Inflammatory macrophage treated with lipopolysaccharide for 4 hours (primary cell): ENCODE measurements at places on chromosomes 11 and 22.

DNA sequence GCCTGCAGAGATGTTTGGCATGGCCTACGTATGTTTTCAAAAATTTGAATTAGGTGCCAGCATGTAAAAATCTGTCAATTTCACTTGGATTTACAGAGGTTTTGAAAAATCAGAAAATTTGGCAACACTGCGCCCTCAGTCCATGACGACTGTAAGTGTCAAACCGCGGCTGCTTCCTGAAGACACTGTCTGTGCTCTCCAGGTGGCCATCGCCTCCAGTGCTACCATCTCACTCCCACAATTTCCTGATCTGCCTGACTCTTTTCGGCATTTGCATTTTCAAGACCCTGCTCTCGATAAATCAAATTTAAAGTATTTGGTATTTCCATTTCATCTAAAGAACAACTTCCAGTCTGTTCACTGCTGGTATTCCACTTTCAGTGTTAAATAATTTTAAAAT is 34.6 kb downstream of the VSIG10L2 start:
- DNase-seq = no peak

GRCh38 chr22:47287516-47287915 is 525.1 kb downstream of the TBC1D22A start:
- no peak for DNase-seq

DNA sequence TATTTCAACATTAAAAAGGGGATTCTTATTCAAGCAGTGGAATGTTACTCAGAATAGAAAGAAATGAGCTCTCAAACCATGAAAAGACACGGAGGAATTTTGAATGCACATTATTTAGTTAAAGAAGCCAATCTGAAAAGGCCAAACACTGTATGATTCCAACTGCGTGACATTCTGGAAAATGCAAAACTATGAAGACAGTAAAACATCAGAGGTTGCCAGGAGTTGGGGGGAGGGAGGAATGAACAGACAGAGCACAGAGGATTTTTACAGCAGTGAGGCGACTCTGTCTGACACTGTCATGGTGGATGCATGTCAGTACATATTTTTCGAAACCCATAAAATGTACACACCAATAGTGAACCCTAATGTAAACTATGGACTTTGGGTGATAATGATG is 22.9 kb upstream of the THY1 start:
- no peak for DNase-seq

GRCh38 chr11:120547811-120548681 is 36.5 kb downstream of the GRIK4 start:
- DNase-seq = peak; percentile 15

- DNase-seq = no peak
These were observed 898 bp downstream of the ZNF215 start for GRCh38 chr11:6927030-6927617.

DNA sequence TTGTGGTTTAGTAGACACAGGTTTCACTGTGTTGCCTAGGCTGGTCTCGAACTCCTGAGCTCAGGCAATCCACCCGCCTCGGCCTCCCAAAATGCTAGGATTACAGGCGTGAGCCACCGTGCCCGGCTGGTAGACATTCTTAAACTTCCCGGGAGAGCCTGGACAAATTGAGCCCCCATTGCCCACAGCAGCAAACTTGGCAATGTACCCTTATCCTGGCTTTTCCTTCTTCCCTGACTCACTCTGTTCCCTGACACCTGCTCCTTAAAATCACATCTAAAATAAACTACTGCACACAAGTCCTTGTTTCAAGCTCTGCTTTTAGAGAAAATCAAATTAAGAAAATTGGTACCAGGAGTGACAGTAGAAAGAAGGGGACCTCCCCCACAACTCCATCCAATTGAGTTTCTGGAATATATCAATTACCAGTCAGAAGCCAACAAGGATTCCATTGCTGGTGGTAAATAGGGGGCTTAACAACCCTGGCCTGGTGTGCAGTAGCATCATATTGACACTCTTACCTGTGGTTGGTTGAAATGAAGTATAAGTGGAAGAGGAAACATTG is 7.4 kb upstream of the MCHR1 start:
- DNase-seq = no peak

DNA sequence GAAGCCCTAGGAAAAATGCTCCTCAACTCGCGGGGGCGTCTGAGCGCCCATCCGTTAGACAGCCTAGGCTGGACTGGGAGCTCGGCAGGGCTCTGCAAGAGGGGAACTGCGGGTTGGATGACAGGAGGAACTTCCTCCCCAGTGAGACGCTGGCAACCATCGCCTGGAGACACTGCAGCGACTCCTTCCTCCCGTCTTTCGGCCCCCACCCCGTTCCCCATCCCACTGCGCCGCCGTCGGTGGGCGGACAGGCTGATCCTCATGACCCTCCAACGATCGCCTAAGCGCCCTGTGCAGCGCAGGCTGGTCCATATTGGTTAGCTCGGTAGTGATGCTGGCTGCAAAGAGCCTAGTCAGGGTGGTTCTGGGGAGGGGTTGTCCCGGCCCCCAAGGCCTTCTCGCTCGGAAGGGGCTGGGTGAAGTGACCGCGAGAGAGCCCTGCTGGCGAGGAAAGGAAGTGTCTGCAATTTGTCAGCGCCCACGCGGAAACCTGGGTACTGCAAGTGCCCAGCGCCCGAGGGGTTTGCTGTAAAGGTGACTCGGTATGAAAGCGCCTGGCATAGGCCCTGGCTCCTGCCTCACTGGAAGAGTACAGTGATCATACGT is 638 bp downstream of the NRGN start:
- peak; percentile 62 for DNase-seq

GRCh38 chr11:109390752-109391151 is 31.2 kb upstream of the C11orf87 start:
- no peak for DNase-seq

DNA sequence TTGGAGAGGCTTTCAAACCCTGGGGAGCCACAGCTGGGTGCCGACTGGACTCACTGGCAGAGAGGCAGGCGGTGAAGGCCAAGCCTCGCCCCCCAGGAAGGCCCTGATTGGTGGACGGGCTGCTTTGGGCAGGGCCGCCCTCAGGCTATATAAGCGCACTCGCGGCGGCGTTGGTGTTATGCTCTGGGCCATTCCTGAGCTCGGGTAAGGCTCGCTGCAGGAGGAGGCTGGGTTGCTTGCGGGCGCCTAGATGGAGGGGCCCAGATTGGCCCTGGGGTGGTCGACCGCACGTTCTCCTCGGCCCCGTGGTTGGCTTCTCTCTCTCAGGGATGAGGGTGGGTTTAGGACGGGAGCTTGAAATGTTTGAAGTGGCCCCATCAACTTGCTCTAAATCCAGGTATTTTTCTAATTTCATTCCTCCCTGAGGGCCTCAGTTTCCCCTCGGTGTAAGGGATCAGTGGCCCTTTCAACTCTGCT is at the start of gene SPDYC:
SPDYC (plus strand) TSS at position 176 of the 477 bp plus-strand sequence. CDS start 1,125 bp downstream, outside the sequence.
- no peak for DNase-seq

DNA sequence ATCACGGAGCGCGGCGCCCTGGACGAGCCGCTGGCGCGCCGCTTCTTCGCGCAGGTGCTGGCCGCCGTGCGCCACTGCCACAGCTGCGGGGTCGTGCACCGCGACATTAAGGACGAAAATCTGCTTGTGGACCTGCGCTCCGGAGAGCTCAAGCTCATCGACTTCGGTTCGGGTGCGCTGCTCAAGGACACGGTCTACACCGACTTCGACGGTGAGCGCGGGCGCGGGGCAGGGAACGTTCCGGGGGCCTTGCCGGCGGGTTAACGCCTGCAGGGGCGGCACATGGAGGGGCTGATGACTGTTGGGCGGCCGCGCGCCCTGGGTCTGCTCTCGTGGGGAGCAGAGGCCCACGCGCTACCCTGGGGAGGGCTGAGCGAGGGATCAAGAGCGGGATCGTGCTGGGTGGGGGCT is 1.0 kb downstream of the PIM3 start:
- peak; percentile 31 for DNase-seq

DNA sequence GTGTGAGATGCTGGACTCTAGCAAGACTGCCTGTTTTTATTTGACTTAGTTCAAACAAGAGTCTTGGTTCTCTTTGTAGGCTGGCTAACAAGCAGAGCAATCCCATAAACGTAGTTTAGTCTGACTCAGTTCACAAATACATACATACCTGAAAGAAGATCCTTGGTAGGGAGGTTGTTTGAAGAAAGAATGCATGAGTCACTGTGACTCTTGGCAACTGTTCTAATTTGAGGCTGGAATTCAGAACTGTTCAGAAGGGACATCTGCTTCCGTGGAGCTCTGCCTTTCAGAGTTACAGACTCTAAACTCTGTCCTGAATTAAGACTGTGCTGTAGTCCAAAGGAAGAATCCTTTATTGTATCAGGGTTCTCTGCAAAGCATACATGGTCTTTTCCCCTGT is 32.2 kb downstream of the C2CD3 start:
- no peak for DNase-seq

DNA sequence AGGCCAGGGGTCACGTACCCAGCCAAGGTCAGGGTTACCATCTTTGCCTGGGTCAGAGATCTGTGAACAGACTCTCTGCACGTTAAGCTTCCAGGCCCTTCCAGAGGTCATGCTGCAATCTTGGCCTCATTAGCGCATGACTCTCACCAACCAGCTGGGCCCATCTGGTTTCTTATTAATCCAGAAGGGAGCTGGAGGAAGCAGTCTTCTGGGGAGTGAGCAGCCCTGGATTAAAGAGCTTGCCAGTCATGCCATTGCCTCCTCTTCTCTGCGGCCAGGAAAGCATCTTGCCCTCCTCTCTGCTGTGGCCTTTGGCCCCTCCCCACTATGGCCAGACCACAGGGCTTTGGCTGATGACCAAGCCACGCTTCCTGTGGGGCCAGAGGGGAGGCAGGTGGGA is 57.4 kb downstream of the CHST1 start:
- DNase-seq = no peak

GRCh38 chr11:63489879-63490278 is 1.1 kb downstream of the PLAAT5 start:
- DNase-seq = no peak

GRCh38 chr22:45237065-45237990 is 3.4 kb downstream of the KIAA0930 start:
- DNase-seq = no peak

DNA sequence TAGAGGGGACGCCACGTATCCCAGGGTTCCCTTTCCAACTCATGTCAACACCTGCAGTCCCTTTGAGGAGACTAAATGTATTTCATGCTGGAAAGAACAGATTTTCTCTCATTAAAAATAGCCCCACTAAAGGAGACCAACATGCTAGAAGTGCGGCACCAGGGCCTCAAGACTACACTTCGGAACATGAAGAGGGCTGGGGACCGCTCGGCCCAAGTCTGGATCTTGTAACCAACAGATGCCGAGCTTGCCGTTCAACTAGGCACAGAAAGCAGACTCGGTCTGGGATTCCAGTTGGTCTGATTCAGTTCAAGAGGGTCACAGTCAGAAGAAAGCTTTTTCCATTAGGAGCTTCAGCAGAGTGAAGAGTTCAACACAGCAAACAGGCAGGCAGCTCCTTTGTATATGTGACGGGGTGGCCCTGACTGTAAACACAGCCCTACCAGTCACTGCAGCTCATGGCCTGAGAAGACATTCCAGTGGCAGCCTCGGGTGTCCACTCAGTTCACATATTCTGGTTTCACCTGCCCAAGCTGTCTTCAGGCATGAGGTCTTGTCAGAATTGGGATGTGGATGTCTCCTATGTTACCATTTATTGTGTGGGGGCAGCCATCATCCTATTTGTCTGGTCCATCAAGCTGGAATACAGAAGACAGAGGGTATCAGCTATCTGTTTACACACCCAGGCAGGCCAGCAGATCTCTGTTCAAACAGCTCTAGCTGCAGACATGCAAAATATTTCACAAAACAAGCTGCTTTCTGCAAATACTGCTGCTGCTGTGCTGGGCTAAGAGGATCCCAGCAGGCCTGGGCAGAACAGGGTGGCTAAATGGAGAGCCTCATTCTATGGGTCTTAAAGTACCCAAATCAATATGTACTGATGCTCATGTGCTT is 8.8 kb downstream of the RIC8A start:
- DNase-seq = no peak

GRCh38 chr11:59542142-59542810 is 30.9 kb downstream of the OR4D9 start:
- no peak for DNase-seq

DNA sequence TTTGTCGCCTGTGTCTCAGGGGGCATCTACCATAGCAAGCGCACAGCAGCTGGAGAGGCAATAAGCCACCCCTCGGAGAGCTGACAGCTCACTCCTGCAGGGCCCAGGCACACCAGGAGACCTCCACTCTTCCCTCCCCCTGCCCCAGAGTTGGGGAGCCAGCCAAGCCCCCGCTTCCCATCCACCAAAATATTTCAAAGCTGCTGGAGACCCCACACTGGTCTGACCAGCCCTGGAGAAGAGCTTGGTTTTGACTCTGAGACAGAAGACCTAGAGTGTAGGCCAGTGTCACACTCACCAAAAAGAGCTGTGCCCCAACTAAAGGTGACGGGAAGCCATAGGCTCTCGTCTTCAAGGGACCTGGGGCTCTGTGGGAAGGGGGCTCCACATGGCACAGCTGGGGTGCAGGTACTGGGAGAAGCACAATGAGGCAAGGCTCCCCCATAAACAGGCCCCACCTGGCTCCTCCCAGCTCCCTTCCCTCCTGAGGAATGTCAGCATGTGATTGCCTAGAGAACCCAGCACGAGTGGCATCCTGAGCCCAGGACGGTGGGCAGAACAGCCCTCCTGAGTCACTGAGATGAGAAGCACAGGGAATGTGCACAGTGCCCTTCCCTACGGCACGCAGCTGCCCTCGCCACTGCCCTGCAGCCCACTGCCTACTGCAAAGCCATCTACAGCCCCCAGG is 5.8 kb upstream of the GNAZ start:
- no peak for DNase-seq

DNA sequence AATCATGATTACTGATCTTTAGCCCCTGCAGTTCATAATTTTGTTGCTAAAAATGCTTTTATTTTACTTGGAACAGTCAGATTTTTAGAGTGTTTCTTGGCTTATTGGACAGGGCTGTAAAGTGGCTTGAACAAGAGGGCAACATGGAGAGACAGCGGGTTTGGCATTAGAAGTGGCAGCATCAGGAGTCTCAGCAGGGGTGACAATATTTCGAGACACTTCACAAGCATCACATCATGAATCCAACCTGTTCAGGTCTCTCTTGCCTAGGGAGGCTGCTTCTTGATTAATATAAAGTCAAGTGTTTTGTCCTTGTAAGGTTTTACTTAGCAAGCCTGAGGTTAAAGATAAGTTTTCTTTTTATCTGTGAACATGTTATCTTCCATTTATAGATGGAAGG is 2249.5 kb downstream of the LRRC4C start:
- no peak for DNase-seq

DNA sequence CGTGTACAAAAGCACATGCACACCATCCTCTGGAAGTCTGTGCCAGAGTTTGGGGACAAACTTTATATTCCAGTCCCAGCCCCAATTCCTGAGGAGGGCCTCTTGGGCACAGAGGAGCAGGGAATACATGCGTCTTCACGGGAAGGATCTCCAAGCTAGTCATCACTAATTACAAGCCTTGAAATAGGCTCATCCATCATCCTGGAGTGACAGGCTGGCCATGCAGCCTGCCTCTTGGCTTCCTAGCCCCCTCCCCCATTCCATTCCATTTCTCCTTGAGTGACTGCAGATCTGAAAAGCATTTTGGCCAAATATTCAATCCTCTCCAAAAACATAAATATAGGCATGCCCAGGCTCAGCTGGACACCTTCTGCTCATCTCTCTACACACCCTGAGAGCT is 24.8 kb downstream of the SERPING1 start:
- no peak for DNase-seq
